ENCODE measurements at places on chromosomes 5 and 9.

- no peak for DNase-seq
Measured at GRCh38 chr5:61313960-61314681, 17.9 kb upstream of the ZSWIM6 start.

DNA sequence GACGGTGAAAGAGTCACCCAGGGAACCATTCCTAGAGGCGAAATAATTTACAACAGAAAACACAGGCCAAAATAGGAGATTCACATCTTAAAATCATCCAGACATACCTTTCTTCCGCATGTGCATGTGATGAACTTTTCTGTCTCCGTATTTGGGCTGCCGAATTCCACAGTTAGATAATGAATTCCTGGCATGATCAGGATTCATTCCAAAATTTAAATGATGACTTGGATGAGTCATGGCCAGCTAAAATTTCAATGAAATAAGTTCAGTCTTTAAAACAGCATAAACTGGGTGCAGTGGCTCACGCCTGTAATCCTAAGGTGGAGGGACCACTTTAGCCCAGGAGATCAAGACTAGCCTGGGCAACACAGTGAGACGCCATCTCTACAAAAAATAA, 82.7 kb downstream of the DROSHA start:
- DNase-seq: no peak

- DNase-seq: no peak
Measured at GRCh38 chr9:137757613-137758029, 120.0 kb upstream of the CACNA1B start.

- no peak for DNase-seq
Measured at GRCh38 chr5:31640573-31640972, 1.6 kb downstream of the PDZD2 start.

DNA sequence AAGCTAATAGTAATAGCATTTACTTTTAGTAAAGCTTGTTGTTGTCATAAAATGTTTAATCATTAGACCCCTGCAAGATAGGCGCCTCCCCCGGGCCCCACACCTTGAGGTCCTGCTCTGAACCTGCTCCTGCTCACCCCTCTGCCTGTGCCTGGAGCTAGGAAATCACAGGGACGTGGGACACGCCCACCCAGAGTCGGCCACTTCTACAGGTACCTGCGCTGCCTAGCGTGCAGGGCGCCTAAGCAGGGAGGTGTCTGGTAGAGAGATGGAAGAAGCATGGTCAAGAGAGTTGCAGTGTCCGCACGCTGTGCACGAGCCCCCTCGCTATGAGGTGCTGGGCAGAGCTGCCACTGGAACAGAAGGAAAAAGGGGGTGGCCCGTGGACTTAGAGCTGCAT, 52.6 kb downstream of the HINT1 start:
- no peak for DNase-seq

DNA sequence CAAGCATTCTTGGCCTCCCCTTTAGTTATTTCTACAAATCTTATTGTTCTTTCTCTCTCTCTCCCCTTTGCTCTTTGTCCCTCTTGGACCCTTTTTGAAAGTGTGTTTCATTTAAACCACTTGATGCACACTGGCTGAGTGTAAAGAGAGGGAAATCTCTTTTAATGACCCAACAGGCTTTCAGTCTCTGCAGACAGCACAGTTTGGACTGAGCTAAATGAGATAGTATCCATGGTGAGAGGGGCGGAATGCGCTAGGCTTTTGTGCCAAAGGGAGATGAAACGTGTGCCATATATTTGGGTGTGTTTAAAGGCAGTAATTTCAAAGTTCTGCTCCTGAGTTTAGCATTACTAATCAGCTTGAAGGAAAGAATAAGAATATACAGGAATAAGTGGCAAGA, 184.9 kb downstream of the PCSK1 start:
- no peak for DNase-seq

DNA sequence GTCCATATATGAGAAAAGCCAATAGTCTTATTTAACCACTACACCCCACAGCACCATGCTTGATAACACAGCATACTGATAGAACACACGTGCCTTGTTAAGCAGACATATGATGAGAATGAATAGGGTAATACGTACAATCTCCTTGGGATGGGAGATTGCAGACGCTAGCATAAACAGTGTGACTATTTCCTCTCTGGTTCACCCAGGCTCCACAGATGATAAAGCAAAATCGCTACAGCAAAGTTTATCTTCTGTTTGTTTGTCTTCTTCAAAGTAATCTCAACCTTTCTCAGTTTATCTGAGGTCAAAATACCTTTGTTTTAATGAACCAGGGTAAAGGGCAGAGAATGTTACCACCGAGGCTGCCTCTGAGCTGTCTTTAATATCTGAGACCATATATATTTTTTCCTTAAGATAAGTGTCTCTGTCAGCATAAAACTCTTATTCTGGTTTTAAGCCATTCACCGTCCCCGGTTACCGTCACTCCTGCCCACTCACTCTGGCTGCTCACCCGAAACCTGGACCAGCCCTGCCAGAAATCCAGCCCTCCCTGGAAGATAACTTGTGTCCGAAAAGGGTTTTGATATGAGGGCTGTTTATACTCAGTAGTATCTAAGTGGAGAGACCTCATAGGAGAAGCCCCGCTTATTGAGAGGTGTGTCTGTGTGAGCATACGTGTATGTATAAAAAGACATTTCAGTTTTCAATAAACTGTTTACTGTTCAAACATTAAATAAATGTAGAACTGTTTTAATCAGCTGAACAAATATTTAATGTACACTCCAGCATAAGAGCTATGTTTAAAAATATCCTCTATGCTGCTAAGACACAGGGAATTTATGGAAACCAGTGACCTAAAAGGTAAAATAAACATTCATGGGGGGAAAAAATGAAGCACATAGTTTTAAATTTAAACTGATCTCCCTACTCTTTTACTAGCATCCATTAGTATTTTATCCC, 465.4 kb downstream of the RASEF start:
- no peak for DNase-seq

GRCh38 chr5:116424951-116425350, 149.7 kb downstream of the SEMA6A start:
- DNase-seq: no peak

DNA sequence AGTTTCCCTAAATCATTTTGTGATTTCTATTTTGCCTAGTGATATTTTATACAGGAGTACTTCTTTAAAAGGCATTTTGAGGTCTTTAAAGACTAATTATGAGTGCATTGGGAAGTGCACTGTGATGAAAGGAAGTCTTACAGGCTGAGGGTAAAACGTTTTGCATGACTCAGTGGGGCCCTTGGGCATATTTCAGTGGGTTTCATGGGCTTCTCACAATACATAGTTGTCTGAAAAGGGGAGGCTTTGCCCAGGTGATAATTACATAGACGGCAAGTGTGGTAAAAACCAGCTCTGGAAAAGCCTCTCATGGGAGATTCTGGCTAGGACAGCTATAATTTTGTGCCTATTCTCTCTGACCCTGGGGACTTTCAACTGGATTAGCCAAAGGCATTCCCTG, 387.2 kb downstream of the ARHGEF28 start:
- DNase-seq: no peak

- no peak for DNase-seq
Measured at GRCh38 chr9:98550206-98550820, 158.4 kb downstream of the GABBR2 start.

DNA sequence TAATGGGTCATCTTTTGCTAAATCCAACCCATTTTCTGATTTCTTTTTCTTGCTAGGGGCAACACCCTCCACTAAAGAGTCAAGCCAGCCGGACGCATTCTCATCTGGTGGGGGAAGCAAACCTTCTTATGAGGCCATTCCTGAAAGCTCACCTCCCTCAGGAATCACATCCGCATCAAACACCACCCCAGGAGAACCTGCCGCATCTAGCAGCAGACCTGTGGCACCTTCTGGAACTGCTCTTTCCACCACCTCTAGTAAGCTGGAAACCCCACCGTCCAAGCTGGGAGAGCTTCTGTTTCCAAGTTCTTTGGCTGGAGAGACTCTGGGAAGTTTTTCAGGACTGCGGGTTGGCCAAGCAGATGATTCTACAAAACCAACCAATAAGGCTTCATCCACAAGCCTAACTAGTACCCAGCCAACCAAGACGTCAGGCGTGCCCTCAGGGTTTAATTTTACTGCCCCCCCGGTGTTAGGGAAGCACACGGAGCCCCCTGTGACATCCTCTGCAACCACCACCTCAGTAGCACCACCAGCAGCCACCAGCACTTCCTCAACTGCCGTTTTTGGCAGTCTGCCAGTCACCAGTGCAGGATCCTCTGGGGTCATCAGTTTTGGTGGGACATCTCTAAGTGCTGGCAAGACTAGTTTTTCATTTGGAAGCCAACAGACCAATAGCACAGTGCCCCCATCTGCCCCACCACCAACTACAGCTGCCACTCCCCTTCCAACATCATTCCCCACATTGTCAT, 72.0 kb downstream of the NUP214 start:
- DNase-seq: no peak

DNA sequence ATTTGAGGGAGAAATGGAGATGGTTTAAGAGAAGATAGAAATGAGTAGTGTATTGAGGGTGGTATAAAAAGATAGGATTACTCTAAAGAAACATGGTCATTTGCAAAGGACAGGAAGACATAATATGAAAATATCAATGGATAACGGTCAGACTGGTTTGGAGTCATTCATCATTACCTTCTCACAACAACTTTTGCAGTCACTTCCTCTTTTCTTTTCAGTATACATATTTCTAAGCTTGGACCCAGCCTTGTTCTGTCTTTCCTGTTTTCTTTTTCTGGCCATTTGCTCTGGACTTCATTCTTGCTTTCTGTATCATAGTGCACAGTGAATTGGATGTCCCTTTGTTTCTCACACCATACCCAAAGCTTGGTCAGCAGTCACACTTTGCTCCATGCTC, 966.5 kb upstream of the TYRP1 start:
- DNase-seq: no peak

- DNase-seq: no peak
Measured at GRCh38 chr5:146048994-146049703, 56.2 kb downstream of the PLAC8L1 start.

GRCh38 chr5:61277190-61277589, 54.9 kb upstream of the ZSWIM6 start:
- no peak for DNase-seq

DNA sequence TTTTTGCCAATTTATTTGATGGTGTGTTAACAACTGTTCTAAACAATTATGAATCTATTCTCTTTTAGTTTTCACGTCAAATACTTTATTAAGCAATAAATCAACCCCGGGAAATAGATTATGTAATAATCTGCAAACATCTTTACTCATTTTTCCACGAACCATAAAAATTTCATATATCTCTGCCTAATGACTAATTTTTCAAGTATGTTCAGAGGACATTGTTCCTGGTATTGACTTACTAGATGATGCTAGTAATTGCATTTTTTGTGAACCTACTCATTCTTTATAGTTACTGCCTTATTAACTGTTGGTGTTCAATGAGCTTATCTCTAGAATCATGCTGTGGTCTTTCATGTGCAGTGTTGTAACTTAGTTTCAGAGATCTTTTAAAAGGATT, 41.0 kb upstream of the FBN2 start:
- DNase-seq: no peak

- no peak for DNase-seq
Measured at GRCh38 chr9:104986096-104986495, 58.1 kb upstream of the ABCA1 start.

DNA sequence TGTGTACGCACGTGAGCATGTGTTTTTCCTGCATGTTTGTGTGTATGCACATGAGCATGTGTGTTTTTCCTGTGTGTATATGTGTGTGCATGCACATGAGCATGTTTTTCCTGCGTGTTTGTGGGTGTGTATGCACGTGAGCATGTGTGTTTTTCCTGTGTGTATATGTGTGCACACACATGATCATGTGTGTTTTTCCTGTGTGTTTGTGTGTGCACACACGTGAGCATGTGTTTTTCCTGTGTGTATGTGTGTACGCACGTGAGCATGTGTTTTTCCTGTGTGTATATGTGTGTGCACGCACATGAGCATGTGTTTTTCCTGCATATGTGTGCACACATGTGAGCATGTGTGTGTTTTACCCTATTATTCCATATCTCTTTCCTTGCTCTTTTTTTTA, 205.9 kb downstream of the TRIO start:
- no peak for DNase-seq

DNA sequence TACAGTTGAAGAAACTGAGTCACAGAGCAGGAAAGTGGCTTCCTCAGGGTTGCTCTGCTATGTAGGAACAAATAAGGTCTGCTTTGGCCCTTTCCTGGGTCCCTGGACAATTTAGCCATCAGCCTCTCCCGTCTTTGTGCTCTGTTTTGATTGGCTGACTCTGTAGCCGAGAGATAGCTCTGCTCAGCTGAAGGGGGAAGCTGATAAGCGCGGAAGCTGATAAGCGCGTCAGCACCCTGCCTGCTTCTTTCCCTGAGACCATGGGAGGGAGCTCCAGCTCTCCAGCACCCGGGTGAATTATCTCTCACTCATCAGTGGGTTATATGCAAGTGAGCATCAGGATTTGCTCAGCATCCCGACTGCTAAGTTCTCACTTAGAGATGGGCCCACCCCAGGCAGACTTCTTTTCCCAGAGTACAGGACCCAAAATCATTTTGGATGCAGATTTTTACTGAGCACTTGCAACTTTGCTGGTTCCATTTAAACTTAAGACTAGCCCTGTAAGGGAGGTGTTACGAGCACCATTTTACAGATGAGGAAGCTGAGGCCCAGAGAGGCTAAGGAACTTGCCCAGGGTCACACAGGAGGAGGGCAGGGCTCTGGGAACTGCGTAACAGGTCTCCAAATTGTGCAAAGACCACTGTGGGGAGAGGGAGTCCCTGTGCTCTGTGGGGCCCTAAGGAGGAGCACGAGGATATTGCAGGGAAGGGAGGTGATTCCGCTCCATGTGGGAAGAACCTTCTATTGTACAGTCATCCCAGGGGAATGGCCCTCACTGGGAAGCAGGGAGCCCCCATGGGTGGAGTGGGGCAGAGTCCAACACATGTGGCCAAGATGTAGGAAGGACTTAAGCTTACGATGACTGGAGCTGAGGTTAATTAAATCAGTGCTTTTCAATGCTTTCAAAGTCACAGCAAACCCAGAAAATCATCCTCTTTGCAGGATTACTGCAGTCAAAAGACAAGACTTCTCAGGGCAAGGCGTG, 83.7 kb upstream of the ORM1 start:
- no peak for DNase-seq

- DNase-seq: no peak
Measured at GRCh38 chr5:42974536-42974935, 65.6 kb downstream of the ANXA2R start.

- no peak for DNase-seq
Measured at GRCh38 chr9:97502222-97502983, 937 bp downstream of the TMOD1 start.

GRCh38 chr9:83430681-83431080, 107.5 kb downstream of the FRMD3 start:
- no peak for DNase-seq

GRCh38 chr5:90551376-90551775, 7.2 kb upstream of the ADGRV1 start:
- DNase-seq: no peak

DNA sequence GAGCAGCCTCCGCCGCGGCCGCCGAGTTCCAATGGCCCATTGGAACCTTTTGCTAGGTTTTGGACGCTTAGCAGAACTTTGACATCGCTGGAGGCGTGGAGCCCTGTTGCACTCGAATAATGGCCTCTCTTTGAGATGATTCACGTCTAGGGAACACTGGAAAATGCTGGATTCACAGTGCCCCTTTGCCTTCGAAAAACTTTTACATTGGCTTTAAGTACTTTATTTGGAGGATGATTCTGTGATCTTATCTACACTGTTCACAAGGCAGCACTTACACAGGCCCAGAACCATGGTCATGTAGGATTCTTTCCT, 536 bp upstream of the PPIC start:
- no peak for DNase-seq

Data from stimulated activated CD8-positive, alpha-beta memory T cell treated with anti-CD3 and anti-CD28 coated beads, Interleukin-7, amount 100 ng/mL, for 24 hours (primary cell).